ENCODE measurements at places on chromosomes 3 and 15.

DNA sequence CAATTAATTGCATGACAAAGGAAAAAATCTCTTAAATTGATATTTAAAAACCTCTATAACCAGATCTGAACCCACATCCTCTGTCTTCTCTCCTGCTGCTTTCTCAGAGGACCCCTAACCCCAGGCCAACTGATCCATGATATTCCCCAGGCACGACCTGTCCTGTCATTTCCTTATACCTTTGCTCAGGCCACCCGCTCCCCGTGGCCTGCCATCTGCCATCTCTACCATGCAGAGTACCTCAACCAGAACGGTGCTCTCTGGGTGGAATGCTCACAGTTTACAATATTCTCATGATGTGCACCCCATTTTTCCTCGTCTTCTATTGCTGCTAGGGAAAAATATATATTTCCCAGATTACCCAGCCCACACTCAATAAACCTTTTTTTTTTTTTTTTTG is 57.7 kb downstream of the ARHGEF3 start:
- no peak for DNase-seq

DNA sequence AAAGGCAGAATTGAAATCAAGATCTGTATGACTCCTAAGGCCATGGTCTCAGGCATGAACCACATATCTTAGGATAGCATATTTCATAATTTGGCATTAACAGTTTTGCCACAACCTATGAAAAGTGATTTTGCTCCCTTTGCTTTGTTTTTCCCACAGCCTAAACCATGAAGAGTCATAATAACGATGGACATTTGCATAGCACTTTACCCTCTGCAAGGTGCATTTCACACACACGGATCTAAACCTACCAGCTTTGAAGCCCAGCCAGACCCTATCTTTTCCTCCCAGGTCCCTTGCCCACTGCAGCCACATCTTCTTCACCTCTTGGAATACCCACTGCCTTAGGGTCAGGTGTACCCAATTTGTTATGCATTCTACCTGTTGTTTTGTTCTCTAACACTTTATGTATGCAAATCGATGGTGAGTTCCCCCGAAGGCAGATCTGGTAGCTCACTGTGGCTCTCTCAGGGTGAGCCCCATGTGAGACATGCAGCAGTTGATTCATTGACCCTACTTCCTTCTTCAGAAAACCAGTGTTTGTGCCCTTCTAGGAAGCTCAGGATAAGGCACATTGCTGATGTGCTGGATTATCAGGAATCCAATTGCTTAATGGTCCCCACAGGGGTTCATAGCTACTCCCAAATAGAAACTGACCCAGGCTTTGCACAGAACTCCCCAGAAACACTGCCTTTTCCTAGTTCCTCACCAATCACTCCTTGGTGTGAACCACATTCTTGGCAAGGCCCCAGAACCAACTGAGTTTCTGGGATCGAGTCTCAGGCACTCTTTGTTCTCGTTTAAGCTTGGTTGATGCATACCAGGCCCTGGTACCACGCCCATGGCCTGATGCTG is 8.7 kb downstream of the ARHGAP31 start:
- no peak for DNase-seq

DNA sequence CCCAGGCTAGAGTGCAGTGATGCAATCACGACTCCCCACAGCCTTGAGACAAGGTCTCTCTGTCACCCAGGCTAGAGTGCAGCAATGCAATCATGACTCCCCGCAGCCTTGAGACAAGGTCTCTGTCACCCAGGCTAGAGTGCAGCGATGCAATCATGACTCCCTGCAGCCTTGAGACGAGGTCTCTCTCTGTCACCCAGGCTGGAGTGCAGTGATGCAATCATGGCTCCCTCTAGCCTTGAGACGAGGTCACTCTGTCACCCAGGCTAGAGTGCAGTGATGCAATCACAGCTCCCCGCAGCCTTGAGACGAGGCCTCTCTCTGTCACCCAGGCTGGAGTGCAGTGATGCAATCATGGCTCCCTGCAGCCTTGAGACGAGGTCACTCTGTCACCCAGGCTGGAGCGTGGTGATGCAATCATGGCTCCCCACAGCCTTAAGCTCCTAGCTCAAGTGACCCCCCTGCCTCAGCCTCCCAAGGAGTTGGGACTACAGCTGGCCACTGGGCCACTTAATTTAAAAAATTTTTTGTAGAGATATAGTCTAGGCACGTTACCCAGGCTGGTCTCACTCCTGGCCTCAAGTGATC is 26.1 kb downstream of the TFRC start:
- DNase-seq, result no peak

- no peak for DNase-seq
These were observed 157.5 kb downstream of the CTNNB1 start for GRCh38 chr3:41356775-41357174.

DNA sequence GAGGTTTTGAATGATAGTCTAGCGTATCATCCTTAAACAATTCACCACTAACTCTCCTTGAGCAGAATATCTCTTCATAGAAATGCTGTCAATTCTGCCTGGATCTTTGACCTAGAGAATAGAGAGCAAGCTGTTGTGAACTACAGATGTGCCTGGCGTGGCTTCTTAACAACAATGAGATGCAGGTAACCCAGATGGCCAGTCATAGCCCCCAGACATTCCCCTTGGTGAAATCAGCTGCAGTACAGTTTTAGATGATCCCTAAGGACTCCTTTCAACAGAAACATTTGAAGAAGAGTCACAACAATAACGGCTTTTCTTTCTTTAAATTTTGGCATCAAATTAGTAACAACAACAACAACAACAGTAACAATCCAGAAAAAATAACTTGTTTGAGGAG is 1041.3 kb downstream of the ROBO1 start:
- DNase-seq, result no peak

DNA sequence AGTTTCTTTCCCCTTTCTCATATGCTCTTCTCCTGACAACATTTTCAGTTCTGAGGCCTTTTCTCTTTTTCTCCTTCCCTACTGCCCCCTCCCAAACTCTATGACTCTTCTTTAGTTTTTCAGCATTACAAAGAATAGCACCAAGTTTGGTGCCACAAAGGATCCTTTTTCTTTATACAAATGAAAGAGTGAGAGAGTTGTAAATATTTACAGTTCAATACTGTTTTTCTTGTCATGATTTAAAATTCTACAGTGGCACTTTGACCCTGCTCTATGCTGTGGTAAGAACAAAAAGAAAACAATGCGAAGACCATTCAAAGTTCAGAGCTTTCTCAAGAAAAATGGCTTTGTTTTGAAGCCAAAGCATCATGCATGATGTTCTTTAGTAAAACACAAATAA is 667.9 kb upstream of the SGO1 start:
- peak; percentile 17 for DNase-seq
